CD4-positive, alpha-beta T cell treated with Interleukin-17A for 1 hour (primary cell): ENCODE measurements at places on chromosomes 13 and 19.

- DNase-seq = no peak
Observed at GRCh38 chr19:29264897-29265296, 51.9 kb upstream of the UQCRFS1 start.

- no peak for DNase-seq
Observed at GRCh38 chr19:29804493-29804892, 7.3 kb upstream of the CCNE1 start.

DNA sequence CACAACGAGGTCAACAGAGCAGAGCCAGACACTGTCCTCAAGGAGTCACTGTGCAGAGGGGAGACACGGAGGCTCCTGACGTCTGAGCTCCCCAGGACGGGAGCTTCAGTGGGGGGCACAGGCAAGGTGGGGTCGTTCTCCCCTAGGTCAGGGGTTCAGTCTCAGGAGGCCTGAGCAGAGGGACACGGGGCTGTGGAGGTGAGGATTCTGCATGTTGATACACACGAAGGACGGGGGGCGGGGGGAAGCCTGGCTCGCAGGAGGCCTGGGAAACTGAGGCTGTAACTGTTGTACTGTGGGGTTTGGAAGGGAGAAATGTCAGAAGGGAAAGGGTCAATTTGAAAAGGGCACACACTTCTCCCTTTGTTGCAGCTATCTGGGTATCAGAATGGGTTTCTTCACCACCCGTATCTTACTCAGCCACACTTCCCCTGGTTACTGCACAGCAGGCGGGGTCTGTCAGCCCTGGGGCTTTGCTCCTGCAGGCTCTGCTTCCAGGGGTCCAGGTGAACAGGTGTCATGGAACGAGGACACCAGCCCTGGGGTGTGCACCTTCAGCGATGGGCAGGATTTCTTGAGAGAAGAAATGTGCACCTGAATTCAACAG is 748 bp upstream of the SIGLEC8 start:
- no peak for DNase-seq

- DNase-seq = no peak
Observed at GRCh38 chr13:39916330-39916729, 260.9 kb downstream of the COG6 start.

DNA sequence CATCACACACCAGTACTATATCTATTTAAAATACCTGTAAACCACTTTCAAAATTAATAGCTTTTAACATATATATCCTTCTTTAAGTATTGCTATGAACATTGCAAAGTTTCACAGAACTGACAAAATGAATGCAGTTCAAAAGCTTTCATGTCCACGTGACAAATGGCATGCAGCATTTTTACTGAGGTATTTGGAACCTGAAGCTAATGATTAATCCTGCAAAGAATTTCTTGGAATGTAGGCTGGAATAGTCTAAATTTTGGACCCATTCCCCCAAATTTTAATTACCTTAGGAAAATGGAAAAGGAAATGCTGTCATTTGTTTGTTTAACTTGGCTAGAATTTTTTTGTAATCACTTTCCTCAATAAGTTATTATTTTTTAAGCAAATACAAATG is 423.8 kb upstream of the GPC6 start:
- no peak for DNase-seq

- DNase-seq = no peak
Observed at GRCh38 chr19:38492181-38492813, 58.8 kb downstream of the RYR1 start.

DNA sequence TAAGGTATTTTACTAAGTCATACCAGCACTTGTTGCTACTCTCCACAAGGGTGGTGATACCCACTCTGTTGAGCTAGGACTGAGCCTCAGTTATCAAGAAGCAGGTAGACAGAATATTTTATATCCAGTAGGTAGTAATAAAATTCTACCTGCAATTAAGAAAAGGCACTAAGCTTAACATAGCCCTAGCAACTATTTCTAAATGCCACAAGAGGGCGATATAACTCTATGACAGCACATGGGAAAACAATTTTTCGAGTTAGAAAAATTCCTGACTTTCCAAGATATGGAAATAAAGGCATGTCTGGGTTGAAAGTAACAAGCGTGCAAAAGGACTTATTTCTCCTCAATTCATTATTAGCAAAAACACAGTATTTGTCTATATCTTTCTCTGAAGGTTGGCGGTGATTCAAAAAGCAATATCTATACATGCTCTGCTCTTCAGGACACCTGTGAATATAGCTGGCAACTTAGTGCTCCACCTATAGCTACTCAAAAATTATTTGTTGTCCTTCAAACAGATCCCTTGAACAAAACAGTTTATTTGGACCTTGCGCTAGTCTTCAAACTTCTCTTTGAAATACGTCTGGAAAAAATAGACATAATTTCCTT is 14.7 kb downstream of the CCDC169 start:
- DNase-seq = peak; percentile 26

DNA sequence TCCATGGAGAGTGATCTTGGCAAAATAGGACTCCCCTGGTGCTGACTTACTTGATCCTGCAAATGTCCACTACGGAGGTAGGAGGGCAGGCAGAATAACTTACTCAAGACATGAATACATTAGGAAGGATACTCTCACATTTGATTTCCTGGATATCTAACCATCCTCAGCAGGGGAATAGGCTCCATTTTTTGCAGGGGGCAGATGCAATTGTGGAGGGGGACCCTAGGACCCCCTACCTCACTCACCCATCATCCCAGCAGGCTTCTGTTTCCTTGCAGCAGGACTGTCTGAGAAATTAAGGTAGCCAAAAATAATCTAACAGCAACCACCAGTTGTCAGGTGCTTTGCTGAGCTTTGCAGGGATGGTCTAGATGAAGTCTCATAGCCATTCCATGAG is 482.0 kb downstream of the ZNF536 start:
- no peak for DNase-seq

- no peak for DNase-seq
Observed at GRCh38 chr13:99326012-99326411, 18.8 kb upstream of the GPR183 start.

DNA sequence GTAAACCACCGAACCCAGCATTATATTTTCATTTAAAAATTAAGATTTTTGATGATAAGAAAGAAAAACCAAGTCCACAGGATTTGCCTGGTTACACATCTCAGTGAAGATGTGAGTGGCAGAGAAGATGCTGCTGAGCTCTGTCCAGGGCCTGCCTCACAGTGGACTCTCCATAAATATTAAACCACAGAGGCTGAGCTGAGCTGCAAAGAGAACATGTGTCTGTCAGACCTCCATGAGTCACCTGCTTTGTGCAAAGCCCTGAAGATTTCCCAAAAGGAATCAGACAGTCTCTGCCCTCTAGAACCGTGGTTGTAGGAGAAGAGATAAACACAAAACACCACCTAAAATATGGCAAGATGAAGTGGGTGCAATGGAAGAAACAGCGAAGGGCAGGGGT is 127.2 kb upstream of the TSC22D1 start:
- no peak for DNase-seq

GRCh38 chr13:43529796-43530195 is 257.0 kb downstream of the ENOX1 start:
- DNase-seq = no peak

DNA sequence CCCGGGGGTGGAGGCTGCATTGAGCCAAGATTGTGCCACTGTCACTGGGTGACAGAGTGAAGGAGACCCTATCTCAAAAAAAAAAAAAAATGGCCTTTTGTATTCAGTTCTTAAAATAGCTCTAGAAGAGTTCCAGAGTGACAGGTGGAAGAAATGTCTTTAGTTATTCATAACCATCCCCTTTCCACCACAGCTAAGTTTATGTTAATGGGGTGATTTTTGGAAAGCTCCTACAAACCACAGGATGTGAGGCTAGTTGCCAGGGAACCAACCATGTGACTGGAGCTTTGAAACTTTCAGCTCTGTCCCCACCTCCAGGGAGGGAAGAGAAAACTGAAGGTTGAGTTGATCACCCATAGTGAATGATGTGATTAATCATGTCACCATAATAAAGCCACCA is 6.9 kb downstream of the ZNF490 start:
- peak; percentile 73 for DNase-seq

- DNase-seq = no peak
Observed at GRCh38 chr13:43981091-43981490, 101.4 kb downstream of the LACC1 start.

DNA sequence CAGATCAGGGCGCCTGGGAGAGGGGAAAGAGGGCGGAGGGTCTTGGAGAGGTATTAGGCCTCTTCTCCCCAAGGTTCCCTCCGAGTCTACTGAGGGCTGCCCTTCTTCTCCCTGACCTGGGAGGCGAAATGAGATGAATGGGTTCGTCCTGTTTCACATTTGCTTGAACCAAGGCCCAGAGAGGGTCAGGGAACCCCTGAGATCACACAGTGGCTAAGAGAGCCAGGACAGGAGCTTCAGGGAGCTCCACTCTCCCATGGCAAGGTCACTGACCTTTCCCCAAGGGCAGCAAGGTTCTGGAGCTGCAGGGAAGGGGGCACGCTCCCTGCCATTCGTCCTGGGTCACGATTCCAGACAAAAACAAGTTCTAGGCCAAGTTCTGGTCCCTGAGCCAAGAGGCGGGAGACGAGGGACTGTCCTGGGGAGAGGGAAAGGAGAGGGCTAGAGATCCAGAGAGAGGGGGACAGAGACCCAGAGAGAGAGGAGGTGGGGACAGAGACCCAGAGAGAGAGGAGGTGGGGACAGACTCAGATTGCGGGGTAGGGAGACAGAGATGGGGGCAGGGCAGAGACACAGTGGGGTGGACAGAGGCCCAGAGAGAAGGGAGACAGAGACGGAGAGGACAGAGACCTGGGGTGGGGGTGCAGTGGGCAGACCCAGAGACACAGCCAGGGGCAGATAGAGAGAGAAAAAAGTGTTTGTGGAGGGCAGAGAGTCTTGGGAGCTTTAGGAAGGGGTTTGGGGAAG is 541 bp downstream of the ASPDH start:
- DNase-seq = no peak

- no peak for DNase-seq
Observed at GRCh38 chr13:80551650-80552497, 210.9 kb upstream of the SPRY2 start.
